Frontal cortex (tissue), 4 donors: ENCODE measurements at places on chromosomes 3 and 15. TPM values are rescaled to one million over a fixed set of nuclear protein-coding genes. Genes with fewer than 3 reads are reported as not detected.

DNA sequence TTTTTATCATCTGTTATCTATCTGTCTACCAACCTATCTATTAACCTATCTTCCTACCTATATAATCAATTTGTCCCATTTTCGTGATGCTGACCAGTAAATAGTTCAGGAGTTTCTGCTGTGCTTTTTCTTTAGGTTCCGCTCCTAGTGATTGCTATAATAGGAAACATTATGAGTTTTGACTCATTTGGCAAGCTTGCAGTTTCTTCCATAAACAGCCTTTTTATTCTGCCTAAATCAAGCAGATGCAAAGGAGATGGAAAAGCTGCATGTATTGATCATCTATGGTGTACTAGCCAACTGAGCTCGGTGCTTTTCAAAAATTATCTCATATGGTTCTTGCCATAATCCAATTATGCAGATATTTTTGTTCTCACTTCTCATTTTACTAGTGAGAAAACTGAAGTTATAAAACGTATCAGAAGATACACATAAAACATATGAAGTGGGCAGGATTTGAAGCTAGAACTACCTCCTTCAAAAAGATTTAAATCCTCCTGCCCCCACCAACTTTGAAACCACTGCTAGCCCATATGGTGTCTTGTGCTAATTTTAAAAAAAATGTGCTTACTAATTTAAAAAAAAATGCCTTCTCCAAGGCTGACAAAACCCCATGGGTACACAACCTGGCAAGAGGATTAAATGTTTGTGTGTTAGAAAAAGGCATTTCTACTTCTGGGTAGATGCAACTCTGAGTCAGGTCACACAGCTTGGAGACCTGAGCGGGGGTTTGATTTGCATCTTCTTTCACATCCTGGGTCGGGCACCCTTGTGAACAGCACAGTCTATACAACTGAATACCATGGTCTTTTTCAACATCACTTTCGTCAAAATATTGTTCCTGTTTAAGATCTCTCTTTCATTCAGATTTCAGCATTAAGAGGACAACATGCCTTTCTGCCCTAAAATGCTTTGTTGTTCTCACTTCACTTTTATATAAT, 267.0 kb downstream of the CHL1 start:
- DNase-seq, result no peak

- peak; percentile 37 for DNase-seq
Measured at GRCh38 chr3:16516695-16517481, 3.4 kb upstream of the RFTN1 start.

DNA sequence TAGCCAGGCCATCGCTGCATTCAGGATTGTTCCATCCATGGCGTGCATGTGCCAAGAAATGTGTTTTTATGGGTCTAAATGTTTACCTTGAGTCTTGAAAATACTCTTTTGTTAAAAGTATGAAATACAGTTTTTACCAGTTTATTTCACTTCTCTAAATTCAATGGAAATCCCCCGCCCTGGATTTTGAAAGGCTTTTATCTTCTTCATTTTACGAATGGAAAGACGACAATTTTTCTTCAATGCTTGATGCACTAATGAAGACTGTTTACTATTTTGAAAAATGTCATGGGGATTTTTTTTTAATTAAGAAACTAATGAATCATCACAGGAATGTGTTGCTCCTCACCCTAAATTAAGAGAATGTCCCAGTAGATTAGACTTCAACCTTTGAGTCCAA, 83.5 kb downstream of the FAM81A start:
- DNase-seq, result no peak

The FBLN2 gene
- total RNA-seq, result 5.3 TPM

The TM4SF1 gene
- 15.1 TPM for total RNA-seq

- no peak for DNase-seq
Measured at GRCh38 chr15:72227192-72227586, 3.8 kb downstream of the PKM start.

DNA sequence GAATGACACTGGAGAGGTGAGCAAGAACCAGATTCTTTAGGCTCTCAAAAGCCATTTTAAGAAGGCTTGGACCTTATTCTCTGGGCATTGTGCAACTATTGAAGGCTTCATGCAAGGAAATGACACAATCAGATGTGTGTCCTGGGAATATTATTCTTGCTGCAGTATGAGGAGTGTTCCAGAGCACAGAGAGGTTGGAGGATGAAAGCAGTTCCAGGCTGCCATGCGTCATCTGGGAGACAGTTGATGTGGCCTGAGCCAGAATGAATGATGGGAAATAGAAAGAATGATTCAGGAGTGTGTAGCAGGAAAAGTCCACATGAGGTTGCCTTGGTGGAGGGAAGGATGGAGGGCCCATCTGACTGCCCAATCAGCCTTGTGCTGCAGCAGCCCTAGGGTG, 123.1 kb downstream of the CHCHD6 start:
- DNase-seq, result no peak

DNA sequence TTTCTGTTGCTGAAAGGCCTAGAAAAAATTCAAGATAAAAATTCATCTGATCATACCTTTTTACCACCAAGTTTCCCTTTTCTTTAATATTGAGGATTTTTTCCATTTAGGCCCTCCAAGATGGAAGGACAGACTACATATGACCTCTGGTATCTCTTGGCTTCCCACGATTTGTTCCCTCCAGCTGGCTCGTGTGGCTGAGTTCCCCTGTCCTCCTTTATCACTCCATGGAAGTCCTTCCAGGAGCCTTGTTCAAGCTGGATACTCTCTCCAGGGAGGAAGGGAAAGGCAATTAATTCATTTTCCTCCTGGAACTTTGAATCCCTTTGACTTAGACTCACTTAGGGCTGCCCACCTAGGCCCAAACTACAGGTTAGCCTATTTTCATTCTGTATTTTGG, 110.6 kb downstream of the CFAP44 start:
- no peak for DNase-seq

DNA sequence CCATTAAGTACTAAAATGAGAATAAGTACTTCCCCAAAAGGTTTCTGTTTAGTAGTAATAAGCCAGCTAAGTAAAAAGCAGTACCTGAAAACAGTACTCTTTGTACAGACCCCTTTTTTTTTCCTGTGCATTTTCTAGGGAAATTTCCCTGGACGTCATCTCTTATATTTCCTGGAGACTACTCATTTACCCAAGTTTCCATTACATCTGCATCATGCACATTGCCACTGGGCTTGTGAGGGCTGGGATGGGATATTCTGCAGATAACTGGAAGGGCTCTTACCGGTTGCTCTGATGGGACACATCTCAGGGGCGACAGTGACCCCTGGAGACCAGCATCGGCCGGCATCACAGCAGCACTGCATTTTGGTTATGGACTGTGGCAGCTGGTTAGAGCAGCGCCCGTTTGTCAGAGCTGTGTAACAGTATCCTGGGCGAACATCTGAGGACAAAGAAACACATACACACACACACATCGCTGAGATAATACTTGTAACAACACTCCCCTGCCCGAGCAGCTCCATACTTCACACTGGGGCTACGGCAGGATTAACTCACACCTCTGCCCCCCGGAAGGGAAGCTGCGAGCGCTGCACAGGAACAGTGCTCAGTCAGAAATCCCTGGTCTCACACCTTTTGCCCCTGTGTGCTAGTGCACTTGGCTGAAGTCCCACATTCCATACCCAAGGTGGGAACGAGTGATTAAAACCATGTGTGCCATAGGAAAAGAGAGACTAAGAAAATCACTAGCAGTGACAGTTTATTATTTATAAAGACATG, 124.9 kb downstream of the FBN1 start:
- DNase-seq, result no peak

GRCh38 chr3:101038393-101038792, 45.2 kb upstream of the ABI3BP start:
- no peak for DNase-seq

- DNase-seq, result no peak
Measured at GRCh38 chr3:52696830-52697631, 8.6 kb downstream of the GLT8D1 start.

The CKMT1B gene
- total RNA-seq, result 7.7 TPM

GRCh38 chr15:36738817-36739216, 159.4 kb downstream of the CDIN1 start:
- DNase-seq, result no peak

- DNase-seq, result no peak
Measured at GRCh38 chr3:13584427-13584891, 35.5 kb downstream of the FBLN2 start.

DNA sequence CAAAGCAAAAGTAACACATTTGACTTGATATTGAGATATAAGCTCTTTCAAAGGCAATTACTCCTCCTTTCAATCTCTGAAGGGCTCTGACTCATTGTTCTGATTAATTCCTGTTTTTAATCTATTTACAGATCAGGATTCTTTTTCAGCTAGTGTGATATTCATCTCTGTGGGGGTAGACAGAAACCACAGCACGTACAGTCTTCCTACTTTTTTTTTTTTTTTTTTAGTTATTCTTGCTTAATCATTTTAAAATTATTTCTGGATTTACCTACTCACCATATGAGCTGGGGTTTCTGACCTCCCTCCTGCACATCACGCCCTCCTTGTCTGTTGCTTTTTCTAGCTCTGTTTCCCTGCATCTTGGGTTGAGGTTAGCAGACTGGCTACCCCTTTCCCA, 1.4 kb downstream of the CNTN3 start:
- no peak for DNase-seq

DNA sequence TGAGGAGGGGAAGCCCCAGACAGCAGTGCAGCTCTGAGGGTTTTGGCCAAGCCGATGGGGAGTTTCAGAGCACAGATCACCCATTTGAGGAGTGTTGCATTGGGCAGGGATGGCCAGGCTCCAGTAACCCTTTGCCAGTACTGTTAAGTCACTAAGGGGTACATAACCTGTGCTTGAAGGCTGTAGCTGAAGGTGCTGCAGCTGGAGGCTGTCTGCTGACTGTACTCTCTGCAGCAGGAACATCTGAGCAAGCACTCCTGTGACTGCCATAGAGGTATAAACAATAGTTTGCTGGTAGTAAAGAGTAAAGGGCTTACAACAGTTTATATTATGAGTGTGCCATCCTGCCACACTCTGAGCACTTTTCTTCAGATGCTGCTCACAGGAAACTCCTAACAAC, 297.8 kb downstream of the EPHA3 start:
- no peak for DNase-seq

DNA sequence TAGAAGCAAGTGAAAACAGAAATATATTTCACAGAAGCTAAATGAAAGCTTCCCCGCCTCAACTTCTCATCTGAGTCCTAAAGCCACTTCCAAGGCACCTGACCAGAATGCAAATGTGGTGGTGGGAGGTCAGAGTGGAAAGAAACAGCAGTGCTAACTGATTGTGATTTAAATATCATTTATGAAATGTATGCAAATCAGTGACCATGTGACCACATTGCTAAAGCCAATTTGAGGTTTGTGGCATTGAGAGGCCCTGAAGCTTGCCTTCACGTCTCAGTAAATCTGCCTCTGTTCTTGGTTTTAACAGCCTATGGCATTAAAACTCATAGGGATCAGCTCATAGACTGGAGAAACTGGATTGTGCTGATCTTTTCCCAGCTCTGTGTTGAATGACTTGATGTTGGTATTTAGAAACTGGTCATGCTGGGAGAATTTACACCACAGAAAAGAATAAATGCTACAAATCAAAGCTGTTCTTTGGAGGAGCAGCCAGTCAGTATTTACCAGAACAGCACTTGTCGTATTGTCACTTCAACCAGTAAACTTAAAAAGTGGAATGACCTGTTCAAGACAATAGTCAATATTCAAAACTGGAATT, 481.4 kb upstream of the ALCAM start:
- DNase-seq, result no peak

DNA sequence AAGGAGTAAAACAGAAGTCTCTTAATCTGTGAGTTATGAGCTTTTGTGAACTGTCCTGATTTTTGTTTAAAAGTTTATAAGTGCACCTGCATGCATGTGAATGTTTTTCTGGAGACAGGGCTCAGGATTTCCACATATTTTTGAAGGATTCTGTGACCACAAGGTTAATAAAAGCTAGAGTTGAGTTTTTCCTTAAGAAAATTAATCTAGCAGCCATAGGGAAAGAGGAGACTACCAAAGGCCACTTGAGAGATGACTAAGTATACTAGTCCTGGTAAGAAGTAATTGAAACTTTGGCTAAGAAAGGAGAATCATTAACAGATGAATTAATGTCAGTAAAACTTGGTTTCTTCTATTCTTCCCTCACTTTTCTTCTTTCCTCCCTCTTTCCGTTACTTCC, 176.8 kb upstream of the EPHA3 start:
- no peak for DNase-seq

GRCh38 chr3:14506626-14507304, 33.4 kb downstream of the GRIP2 start:
- no peak for DNase-seq

The PLA2G4E gene
- not detected for total RNA-seq

The EIF4E3 gene
- 22.8 TPM for total RNA-seq

The SNAP23 gene
- total RNA-seq, result 22.4 TPM

DNA sequence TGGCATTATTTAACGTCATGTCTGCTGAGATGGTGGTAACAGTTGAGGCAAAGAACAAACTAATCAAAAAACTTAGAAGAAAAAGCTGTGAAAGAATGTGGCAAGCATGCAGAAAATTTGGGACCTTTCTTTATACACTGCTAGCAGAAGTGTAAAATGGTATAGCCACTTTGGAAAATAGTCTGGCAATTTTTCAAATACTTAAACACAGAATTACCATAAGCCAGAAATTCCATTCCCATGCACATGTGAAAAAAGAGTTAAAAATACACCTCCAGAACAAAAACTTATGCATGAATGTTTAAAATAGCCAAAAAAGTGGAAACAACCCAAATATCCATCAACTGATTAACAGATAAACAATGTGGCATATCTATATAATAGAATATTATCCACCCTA, 613.3 kb downstream of the TBL1XR1 start:
- DNase-seq, result no peak

The C3orf70 gene
- total RNA-seq, result 30.6 TPM

DNA sequence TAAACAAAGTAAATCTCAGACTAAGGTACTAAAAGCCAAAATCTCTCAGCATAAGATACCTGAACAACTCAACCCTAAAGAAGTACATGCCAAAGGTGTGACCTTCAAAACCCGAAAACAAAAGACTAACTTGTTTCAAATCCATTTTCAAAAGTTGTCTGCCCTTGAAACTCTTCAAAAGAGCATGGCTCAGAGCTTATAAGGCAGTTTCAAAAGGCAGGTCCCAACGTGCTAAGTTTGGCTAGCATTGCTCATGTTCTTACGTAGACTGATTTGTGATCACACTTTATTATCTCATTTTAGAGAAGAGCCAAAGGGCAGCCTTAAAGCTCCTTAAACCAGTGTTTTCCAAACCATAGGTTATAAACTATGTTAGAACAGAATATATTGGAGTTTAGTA, 112.2 kb downstream of the FEZF2 start:
- DNase-seq, result no peak

The ASB14 gene
- total RNA-seq, result under 0.01 TPM

DNA sequence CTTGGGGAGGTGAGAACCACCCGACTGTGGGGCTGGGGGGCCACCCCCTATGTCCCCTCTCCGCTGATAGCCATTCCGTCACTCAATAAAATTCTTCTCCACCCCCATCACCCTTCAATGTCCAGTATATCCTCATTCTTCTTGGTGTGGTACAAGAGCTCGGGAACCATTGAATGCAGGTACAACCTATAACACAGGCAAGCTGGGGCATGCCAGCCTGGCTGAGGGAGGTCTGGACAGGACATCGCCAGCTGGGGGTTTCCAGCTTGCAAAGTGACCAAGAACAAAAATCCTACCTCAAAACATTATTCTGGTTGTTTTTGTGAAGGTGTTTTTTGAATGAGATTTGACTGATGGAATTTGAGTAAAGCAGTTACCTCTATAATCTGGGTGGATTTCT, 19.6 kb upstream of the BDH1 start:
- no peak for DNase-seq

The QTRT2 gene
- total RNA-seq, result 13.9 TPM

The CLPX gene
- 73.4 TPM for total RNA-seq
